ENCODE measurements at places on chromosomes 4 and X.
A peak's percentile ranks its signal among the peaks of the same experiment; 100 is the strongest.

GRCh38 chr4:68907788-68908700 is 43.6 kb downstream of the UGT2A3 start:
- DNase-seq: no peak

GRCh38 chr4:19592391-19592790 is 659.3 kb upstream of the SLIT2 start:
- no peak for DNase-seq

GRCh38 chrX:155263854-155264628 is at the start of gene RAB39B:
TSS of gene RAB39B (minus strand) at chrX:155264491. CDS start at chrX:155264288, 203 bp downstream.
- DNase-seq: peak; percentile 74

DNA sequence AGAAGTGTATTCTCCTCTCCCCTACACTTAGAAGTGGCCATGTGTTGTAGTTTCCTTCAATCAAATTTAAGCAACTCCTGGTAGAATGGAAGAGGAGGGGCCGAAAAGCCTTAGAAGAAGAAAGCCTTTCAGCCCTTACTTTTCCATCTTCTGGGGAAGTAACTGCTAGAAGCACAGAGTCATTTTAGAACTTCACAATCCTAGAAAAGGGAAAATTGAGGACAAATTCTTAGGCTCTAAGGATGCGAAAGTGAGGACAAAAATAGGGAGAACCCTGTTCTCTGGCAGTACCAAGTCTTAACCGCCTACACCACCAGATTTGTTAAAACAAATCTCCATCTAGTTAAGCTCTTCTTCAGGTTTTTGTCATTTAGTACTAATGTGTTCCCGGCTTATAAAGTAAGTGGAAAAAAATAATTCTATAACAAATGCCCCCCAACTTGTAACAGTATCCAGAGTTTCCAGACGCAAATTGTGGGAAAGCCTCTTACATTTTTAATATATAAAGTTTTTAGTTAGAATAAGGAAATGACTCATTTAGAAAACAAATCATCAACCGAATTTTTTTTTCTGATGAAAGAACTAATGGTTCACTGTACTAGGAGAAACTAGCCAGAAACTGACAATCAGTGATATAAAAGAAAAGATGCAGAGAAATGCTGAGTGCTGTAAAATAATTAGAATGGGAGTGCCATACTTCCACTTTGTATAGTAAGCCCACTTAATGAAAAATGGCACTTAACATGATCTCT is 76.0 kb downstream of the ARAP2 start:
- no peak for DNase-seq

DNA sequence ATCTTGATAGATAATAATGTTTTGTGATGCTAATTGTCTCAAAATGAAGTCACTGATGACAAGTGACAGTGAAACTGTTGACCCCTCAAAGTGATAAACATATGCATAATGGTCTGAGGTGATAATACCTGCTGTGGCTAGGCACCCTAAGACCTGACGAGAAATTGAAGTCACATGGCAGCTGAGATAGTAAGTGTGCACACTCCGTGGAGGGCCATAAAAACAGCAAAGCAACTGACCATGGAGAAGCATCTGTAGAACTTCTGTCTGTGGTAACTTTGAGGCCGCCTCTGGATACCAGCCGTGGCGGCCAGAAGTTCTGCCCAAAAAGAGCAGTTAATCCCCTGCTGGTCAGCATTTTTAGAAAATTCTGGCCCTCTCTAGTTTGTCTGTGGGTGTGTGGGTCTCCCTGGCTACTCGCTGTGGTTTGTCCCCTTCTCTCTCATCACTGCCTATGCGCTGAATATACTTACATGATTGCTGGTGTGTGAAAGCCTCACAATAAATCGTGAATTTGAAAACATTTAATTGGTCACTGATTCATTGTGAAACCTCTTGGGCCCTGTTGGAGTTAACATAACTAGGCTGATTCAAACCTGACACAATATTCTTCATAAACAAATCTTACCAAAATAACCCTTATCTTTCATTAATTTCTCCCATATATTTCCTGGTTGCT is 50.6 kb downstream of the CCDC149 start:
- DNase-seq: no peak

DNA sequence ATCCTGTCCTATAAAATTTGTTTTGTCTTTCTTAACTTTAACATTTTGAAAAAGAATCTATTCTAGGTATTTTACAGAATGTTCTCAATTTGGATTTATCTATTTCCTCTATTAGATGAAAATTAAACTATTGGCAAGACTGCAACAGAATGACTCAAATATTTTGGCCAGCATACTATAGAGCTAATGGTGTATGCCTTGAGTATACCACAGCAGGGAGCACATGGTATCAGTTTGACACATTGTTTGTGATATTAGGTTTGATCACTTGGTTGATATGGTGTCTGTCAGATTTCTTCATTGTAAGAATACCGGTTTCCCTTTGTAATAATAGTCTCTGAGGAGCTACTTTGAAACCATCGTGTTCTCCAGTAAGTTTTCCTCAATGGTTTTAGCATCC is 87.8 kb upstream of the NPNT start:
- no peak for DNase-seq

GRCh38 chrX:134886002-134886596 is 104.7 kb upstream of the SMIM10 start:
- no peak for DNase-seq

GRCh38 chr4:87078987-87079486 is 141.4 kb downstream of the KLHL8 start:
- DNase-seq: no peak

GRCh38 chr4:147096667-147097604 is 151.3 kb upstream of the TTC29 start:
- peak; percentile 29 for DNase-seq

GRCh38 chrX:121831601-121832000 is 784.2 kb downstream of the GLUD2 start:
- no peak for DNase-seq

DNA sequence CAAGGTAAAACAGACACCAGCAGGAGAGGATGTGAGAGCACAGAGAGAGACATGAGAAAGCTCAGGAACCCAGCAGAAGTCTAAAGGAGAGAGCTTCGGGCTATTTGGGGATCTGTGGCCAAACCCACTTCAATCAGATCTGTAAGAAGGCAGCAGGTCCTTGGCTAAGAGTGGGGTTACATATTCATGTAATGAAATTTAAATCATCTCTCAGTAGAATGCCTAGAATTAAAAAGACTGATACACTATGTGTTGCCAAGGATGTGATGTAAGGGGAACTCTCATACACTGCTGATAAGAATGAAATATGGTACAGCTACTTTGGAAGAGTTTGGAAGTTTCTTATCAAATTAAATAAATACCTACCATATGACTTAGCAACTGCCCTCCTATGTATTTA is 35.8 kb downstream of the PDE5A start:
- no peak for DNase-seq

DNA sequence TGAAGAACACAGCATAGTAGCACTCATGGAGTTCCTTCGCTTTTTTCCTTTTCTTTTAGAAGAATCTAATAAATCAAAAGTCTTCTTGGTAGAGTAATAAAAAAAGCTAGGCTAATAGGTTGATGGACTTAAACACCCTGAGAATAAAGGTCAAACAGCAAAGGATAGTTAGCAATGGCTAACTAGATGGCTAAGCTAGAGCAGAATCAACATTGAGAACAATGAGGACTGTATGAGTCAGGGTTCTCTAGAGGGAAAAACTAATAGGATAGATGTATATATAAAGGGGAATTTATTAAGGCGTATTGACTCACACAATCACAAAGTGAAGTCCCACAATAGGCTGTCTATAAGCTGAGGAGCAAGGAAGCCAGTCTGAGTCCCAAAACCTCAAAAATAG is 550.9 kb downstream of the GLUD2 start:
- no peak for DNase-seq

DNA sequence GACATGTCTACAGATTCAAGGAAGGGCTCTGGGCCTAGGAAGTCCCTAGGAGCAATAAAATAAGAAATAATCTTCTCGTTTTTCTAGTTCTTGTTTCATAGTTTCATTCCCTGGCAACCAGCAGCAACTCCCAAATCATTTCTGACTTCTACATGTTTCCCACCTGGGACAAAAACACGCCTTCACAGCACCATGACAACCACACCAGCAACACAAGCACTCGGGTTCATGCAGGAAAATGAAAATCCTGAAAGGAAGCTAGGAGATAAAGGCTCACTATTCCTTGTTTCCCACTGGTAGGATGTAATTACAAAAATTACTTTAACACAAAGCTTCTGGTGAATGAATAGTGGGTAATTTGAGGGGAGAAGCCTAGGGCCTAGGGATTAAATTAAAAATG is 158.9 kb downstream of the ADAMTS3 start:
- no peak for DNase-seq

- no peak for DNase-seq
Observed at GRCh38 chrX:55210931-55211677, 9.0 kb upstream of the PAGE5 start.

DNA sequence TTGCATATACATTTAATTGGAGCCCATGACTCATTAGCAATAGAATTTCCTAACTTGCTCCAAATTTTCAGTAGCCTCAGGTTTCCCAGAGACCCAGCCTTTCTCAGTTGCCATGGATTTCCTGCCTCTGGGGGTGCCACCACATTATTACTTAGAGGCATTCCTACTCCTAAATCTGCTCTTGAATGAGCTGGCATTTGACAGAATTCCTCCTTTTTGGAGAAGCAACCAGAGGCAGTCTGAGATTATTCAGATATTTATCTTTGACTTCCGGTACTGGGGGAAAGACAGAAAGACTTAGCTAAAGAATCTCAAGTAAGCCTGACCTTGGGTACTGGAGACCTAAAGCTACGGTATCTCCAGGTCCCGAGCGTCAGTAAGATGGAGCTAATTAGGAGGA is 76.3 kb downstream of the DCHS2 start:
- no peak for DNase-seq

Data from NCI-H345 (cell line).